Fibroblast of skin of left biceps (primary cell): ENCODE measurements at places on chromosomes 6 and 20.

DNA sequence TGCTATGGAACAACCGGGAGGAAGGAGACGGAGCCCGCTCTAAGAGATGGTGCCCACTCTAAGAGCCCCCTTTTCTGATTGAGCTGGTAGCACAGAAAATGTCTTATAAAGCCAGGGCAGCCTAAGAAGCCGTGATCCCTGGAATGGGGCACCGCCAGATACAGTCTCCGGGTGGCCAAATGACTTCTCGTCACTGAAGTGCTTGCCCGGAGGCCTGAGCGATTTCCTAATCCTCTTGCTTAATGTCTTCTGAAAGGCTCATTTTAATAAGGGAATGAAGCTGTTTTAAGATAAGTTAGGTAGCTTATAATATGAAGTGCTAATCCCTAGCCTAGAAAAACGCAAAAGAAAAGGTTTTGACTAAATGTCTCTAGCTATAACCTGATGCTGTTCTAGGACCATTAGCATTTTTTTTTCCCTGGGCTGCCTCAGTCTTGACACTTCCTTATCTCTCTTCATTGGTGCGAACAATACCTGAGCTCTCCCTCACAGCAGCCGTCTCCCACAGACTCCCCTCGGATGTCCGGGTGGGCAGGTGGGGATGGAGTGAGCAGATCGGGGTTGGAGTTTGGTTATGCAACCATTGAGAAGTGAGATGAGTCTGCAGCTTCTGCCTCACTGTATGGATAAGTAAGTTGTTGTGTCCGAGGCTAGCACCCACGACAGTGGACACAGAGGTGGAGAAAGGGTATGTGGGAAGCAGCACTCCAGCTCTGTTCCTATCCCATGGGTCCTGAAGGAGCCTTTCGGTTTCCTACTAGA is 559.4 kb upstream of the AGPAT4 start:
- no peak for DNase-seq

DNA sequence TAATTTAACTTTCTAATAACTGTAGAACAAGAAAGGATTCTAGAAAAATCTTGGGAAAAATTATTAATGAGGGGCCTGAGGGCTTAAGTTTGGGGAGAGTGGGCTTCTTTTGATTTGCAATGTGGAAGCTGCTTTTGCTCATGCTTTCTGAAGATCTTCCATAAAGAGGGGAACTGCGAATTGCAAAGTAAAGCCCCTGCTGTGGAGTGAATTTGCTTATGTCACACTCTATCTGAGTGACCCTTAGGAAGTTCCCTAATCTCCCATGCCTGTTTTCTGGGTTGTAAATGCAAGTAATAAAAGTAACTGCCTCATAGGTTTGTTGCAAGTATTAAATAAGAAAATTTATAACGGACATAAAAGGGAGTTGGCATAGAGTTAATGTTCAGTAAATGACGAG is 301.2 kb downstream of the PLCB1 start:
- no peak for DNase-seq

- DNase-seq: no peak
These were observed 988 bp downstream of the UBE2V1 start for GRCh38 chr20:50111829-50112495.

DNA sequence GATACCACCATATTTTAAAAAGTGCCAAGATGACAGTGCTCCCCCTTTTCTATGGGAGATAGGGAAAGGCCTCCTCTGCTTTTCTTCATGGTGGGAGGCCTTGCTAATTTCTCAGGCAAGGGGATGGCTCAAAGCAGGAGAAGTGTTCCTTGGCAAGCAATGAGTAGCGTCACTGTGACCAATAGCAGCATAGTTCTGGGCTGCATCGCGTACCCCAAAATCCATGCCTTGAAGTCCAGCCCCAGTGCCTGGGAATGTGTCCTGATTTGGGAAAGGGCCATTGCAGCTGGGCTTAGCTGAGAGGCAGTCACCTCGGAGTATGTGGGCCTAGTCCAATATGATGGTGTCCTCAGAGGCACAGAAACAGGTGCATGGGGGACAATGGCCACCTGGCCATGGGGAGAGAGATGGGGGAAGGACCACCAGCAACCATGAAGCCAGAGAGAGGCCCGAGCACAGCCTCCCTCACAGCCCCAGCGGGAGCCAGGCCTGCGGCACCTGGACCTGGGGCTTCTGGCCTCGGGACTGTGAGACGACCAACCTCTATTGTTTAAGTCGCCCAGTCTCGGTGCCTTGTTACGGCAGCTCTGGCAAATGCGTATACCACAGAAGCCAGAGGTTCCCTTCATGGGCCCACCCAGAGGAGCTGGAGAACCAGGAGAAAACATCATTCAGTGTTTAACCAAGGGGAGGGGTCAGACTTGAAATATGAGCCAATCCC is 153.1 kb upstream of the RPS6KA2 start:
- DNase-seq: no peak

DNA sequence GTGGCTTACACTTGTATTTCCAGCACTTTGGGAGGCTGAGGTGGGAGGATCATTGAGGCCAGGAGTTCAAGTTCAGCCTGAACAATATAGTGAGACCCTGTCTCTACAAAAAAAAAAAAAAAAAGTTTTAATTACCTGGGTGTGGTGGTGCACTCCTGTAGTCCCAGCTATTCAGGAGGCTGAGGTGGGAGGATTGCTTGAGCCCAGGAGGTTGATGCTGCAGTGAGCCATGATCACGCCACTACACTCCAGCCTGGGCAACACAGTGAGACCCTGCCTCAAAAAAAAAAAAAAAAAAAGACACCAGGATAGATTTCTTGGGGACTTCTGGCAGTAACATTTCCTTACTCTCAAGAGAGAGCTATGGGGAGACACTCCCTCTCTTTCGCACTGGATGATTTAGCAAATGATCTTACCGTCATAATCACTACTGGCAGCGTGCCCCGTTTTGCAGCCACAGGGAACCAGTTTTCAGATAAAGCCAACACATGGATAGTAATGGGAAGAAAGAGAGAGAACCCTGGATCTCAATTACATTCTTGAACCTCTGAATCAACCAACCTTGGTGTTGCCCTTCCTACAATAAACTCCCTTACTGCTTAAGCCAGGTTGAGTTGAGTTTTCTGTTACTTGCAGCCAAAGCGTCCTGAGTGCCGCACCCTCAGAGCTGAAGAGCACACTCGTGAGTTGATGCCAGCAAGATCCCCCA is 18.1 kb upstream of the PTPN1 start:
- DNase-seq: no peak

GRCh38 chr6:104640150-104640700 is 219.5 kb downstream of the HACE1 start:
- DNase-seq: no peak

DNA sequence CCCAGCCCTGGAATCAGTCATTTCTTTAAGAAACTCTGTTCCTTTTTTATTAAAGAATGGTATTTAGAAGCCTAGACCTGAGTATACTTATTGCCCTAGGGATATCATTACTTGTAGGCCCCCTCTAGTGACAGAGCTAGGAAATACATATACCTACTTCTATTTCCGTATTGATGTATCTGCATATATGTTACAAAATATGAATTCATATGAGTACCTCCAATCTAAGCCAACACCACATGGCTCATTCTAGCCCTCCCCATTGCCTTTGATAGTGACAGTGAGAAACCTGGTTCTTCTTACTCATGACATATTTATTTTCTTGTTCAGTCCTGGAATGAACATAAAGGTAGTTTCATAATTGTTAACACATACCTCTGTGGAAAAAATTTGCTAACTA is 137.2 kb downstream of the FARS2 start:
- DNase-seq: peak; percentile 24

- DNase-seq: no peak
These were observed 107.6 kb upstream of the MCHR2 start for GRCh38 chr6:100101644-100102043.

DNA sequence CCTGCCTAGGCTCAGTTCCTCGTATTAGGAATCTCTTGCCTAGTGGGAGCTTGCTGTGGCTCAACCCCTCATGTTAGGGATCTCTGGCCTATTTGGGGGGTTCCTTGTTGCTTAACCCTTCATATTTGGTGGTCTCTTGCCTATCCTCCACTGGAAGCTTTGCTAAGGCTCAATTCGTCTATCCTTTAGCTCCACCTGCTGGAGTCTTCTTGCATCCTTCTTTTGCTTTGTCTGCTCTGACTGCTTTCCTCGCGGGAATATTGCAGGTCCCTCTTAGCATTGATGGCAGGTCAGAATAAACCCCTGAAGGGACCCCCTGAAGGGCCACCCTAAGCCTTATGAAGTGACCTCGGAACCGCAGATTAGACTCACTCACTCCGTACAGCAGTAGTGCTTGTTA is 203.0 kb upstream of the TBX18 start:
- DNase-seq: no peak

DNA sequence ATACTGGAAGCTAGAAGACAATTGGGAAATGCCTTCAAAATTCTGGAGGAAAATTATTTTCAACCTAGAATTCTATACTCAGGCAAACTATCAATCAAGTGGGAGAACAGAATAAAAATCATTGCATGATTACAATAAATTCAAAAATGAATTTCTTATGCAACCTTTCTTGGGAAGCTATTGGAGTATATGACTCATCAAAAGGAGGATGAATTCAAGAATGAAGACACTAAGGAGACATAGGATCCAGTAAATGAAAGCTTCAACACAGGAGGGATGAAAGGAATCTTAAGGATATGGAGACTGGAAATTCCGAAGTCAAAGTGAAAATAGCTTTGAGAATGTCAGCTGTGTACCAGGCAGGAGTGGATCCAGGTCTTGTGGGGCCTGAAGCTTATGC is 12.6 kb upstream of the UBR2 start:
- DNase-seq: no peak

- no peak for DNase-seq
These were observed 323.1 kb downstream of the CDH26 start for GRCh38 chr20:60281295-60281694.

- DNase-seq: no peak
These were observed 1.7 kb upstream of the CST4 start for GRCh38 chr20:23690581-23690980.

DNA sequence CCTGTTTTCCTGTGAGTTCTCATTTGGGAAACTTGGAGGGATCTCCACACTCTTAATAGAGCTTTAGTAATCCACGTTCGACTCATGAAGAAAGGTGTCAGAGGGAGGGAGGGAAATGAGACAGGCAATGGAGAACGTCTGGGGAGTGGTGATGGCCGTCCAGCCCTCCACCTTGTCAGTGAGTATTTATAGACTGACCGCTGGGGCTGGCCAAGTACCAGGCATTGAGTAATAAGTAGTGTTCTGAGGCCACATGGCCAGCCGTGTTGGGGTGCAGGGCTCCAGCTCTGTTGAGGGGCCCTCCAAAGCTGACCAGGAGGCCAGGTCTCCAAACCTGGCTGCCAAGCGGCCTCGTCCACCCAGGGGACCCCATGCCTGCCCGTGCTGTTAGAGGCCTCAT is 11.3 kb upstream of the DSN1 start:
- no peak for DNase-seq

GRCh38 chr6:120938876-120939472 is 395.3 kb downstream of the TBC1D32 start:
- DNase-seq: no peak

GRCh38 chr6:75418233-75418632 is 75.4 kb downstream of the FILIP1 start:
- DNase-seq: no peak

GRCh38 chr6:24619661-24620060 is 26.3 kb downstream of the KIAA0319 start:
- DNase-seq: no peak

DNA sequence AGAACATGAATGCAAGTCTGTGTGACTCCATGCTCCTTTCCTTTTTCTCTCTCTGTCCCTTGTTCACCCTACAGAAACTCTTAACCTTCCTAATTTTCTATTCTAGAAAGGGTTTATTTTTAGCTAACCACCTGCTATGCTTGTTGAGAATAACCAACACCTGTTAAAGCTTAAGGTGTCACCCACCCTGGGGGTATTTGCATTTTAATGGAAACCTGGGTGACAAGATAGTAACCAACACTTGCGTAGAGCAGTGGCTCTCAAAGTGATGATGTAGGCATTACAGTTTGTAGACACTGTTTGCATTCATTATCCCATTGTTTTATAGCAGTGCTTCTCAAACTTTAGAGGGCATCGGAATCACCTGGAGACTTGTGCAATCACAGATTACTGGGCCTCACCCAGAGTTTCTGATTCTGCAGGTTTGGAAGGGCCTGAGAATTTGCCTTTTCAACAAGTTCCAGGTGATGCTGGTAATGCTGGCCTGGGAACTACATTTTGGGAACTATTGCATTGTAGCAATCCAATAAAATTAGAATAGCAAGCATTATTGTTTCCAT is 114.4 kb upstream of the ARMC2 start:
- DNase-seq: no peak

GRCh38 chr20:61308477-61308774 is 56.4 kb downstream of the CDH4 start:
- DNase-seq: no peak

GRCh38 chr6:95515975-95516374 is 61.4 kb upstream of the MANEA start:
- DNase-seq: no peak

- no peak for DNase-seq
These were observed 518 bp downstream of the RBPJL start for GRCh38 chr20:45307076-45307640.

DNA sequence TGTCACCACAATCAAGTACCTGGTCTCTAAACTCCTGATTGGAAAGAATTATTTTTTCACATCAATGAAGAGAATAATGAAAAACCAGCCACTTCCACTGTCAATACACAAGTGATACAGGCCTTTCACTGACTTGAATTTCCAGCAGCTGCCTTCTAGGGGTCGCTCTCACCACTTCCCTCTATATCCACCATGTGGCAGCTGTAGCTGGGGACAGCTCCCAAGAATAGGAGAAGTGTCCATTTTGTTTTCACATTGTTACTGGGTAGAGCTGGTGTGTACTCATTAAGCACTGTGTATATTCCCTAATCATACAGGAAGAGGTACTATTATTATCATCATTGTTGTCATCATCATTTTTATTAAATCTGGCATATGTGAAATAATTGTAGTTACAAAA is 438.4 kb upstream of the SPTLC3 start:
- DNase-seq: no peak

GRCh38 chr6:101294676-101295075 is 98.8 kb upstream of the GRIK2 start:
- DNase-seq: no peak

- DNase-seq: no peak
These were observed 16.3 kb downstream of the NOX3 start for GRCh38 chr6:155439376-155439775.

DNA sequence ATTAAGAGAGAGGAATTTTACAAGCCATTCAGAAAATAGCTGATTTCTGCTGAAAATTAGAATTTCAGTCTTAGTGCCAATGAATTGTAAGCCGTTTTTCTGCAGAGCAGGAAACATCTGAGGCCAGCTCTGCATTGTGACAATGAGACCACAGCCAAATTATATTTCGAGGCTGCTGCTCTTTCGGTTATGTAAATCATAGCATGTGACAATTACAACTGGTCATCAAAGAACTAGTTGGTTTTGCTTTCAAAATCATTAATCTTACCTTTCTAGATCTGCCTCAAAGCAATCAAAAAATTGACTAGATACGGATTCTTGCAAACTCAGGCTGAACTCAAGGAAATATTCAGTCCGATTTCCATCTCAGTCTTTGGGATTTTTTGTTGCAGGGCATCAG is 33.4 kb upstream of the INSM1 start:
- no peak for DNase-seq
